ENCODE measurements at places on chromosomes 4 and X.
A peak's percentile ranks its signal among the peaks of the same experiment; 100 is the strongest.

DNA sequence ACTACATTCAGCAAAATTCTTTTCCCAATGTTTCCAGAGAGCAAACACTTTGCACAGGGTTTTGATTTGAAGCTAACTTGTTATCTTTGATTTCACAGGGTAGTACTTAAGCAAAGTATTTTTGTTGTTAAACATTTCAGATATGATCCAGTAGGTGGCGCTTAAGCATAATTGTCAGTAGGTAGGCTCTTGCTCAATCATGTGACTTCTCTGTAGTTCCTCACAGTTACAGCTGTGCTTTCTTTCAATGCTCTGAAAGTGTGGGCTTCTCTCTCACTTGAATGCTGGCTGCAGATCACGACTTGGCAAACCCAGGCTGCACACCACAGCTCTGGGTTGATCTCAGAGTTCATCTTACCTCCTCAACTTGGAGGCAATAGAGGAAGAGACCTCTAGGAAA lies 1016.5 kb downstream of the SH3BGRL start:
- no peak overlapping the region for H3K4me3 ChIP-seq
- H3K36me3 ChIP-seq: no peaks in the 10 kb centered on the region
- no peak for DNase-seq
- H3K27ac ChIP-seq: no peak overlapping the region

- H3K27me3 ChIP-seq: peaks cover 1% of the 10 kb centered on the region
- no peak overlapping the region for H3K4me3 ChIP-seq
These were observed 49.0 kb upstream of the VEGFC start for GRCh38 chr4:176841711-176842112.

DNA sequence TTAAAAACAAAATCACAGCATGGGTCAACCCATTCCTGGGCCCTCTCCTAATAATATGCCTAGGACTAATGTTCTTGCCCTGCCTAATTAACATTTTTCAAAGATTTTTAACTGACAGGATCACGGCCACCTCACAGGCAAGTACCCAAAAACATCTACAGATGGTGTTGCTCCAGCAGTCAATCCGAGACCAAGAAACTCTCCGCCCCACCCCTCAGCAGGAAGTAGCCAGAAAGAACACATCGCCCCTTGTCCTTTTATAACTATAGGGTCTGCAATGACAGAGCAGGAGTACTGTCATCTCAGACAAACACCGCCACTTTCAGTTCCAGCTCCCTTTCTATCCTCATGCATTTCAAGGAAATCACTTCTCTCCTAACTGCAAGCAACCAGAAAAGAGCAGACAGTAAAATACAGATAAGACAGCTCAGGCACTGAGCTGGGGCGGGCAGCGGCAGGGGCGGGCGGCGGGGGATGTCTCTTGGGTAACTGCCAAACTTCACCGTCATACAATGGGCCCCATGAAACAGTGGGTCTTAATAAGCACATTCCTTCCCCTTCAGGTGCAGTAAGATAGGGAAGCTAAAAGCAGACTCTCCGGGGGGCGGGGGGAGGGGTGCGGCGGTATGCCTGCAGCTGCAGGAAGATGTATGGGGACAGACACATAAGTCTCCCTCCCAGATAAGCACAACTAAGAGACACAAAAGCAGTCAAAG lies 67.4 kb downstream of the ZNF182 start:
- H3K36me3 ChIP-seq: no peaks in the 10 kb centered on the region
- H3K27ac ChIP-seq: peak overlapping the region; percentile 66
- H3K4me1 ChIP-seq: peaks cover 9% of the 10 kb centered on the region

- no peaks in the 10 kb centered on the region for H3K36me3 ChIP-seq
- no peak overlapping the region for H3K4me3 ChIP-seq
- H3K27ac ChIP-seq: no peak overlapping the region
- DNase-seq: no peak
- no peaks in the 10 kb centered on the region for H3K27me3 ChIP-seq
- H3K4me1 ChIP-seq: no peaks in the 10 kb centered on the region
These were observed 32.6 kb downstream of the FRMPD3 start for GRCh38 chrX:107482046-107482445.

DNA sequence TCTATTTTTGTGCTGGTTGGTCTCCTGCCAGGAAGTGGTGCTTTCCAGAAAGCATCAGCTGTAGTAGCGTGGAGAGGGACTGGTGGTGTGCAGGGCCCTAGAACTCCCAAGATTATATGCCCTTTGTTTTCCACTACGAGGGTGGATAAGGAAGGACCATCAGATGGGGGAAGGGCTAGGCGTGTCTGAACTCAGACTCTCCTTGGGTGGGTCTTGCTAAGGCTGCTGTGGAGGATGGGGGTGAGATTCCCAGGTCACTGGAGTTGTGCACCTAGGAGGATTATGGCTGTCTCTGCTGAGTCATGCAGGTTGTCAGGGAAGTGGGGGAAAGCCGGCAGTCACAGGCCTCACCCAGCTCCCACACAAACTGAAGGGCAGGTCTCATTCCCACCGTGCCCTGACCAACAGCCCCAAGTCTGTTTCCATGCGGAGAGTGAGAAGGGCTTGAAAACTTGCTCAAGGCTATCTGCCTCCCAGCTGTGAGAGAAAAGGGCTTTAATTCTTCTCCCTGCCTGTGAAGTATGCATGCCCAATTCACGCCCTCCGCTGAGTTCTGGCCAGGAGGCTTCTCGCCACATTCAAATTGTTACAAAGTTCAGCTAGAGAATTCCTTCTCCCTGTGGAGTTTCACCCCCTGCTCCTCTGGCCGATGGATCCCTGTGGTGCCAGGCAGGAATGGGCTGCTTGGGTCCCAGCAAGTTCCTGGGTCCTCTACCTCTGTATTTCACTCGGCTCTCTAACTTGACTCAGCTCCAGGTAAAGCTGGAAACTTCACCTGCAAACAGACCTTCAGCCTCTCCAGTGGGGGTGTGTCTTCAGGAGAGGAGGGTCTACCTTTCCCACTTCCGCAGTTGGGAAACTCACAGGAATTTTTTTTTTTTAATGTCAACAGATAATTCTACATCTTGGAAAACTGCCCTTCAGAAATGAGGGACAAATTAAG lies 7.7 kb upstream of the CSTF2 start:
- H3K4me3 ChIP-seq: no peak overlapping the region
- H3K27ac ChIP-seq: no peak overlapping the region
- DNase-seq: no peak
- H3K4me1 ChIP-seq: no peaks in the 10 kb centered on the region
- peaks cover 22% of the 10 kb centered on the region for H3K27me3 ChIP-seq

DNA sequence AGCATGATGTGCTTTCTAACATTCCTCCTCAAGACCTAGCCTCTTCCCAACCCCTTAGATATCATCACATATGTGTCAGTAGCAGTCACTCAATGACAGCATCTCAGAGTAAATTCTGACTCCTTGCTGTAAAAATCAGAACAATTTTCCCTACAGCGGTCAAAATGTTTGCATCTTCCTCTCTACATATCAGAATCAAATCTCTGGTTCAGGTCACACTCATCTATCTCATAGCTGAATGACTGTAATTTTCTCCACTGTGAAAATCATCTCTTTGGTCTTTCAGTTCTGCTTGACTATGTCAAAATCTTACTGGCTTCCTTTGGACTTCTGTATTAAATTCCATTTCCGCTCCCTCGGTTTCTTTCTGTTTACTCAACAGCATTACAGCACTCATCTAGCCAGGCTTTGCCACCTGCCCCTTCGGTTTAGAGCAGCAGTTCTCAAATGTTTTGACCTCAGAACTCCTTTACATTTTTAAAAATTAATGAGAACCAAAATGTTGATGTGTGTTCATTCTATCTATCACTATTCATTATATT lies 57.3 kb downstream of the AGA start:
- H3K27ac ChIP-seq: no peak overlapping the region
- H3K4me1 ChIP-seq: peaks cover 5% of the 10 kb centered on the region
- no peak overlapping the region for H3K4me3 ChIP-seq
- H3K36me3 ChIP-seq: no peaks in the 10 kb centered on the region
- H3K27me3 ChIP-seq: peaks cover 1% of the 10 kb centered on the region

DNA sequence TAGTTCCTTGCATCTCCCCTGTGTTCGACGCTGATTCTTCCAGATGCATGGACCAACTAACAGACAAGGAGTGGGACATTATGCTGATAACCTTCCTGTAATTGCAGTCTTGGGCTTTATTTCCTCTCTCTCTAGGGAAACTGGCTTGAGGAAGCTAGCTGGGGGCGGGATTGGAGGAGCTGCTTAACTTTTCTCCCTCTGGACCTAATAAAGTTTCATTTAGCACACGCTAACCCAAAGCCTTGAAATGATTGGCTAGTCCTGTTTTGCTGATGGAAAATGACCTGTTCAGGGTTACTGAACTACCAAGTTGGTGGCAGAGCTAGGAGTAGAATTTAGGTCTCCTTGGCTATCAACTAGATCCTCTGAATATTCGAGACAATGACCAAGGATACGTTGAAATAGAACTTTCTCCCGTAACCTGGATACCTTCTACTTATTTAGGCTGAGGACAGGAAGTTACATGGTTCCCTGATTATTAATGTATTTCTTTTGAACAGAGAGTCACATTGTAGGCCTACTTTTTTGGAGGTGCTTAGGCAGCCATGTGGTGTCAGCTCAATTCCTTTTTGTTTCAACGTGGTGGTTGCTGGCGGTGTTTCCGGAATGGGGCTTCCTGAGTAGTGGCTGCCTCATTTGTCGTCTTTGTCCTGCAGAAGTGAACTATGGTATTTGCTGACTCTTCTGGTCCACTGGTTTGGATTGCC lies 2.0 kb downstream of the PGK1 start:
- H3K27me3 ChIP-seq: no peaks in the 10 kb centered on the region

- peaks cover 5% of the 10 kb centered on the region for H3K4me1 ChIP-seq
- H3K36me3 ChIP-seq: no peaks in the 10 kb centered on the region
- DNase-seq: no peak
- no peak overlapping the region for H3K27ac ChIP-seq
- no peaks in the 10 kb centered on the region for H3K27me3 ChIP-seq
These were observed 88.2 kb downstream of the CFAP299 start for GRCh38 chr4:80423553-80424224.
